GM06990 (cell line): ENCODE measurements at places on chromosomes 7 and 10.

DNA sequence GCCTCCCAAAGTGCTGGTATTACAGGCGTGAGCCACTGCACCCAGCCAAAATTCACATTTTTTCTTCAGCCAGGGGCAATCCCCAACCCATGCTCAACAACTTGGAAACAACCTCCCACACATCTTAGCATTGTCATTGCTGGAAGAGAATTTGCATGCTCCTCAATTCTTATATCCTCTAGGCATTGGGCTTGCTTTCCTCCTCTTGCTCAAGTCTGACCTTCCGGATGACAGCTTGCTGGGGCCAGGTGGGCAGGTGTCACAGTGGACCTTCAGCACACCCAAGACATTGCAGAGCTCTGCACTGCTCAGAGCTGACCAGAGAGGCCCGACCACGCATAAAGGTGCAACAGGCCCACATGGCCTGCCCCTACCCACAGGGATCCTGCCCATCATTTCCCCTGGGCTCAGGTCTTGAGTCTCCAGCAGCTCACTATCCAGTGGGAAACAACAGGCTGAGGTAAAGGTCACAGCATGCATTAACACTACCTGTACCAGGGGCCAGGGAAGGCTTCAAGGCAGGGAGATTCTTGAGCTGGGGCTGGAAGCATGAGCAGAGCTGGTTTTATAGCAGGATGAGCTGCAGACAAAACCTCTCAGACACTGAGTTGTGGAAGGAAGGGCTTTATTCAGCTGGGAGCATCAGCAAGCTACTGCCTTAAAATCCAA is 6.8 kb upstream of the GPR15LG start:
- DNase-seq: peak; percentile 23

DNA sequence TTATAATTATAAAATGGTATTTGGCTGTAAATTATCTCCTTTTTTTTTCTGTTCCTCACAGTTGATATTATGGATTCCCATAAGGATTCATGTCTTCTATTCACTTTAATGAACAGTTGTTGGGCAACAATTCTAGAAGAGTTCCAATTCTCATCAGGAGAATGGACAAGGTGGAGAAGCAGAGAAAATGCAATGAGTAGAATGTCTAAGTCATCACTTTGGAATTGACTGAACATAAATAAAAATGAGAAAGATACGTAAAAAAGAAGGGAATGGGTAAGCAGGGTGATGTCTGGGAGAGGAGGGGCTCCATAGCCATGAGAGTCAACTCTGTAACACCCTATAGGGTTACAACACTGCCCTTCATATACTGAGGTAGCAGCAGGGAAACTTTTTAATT is 1.8 kb upstream of the CAV2 start:
- DNase-seq: no peak

DNA sequence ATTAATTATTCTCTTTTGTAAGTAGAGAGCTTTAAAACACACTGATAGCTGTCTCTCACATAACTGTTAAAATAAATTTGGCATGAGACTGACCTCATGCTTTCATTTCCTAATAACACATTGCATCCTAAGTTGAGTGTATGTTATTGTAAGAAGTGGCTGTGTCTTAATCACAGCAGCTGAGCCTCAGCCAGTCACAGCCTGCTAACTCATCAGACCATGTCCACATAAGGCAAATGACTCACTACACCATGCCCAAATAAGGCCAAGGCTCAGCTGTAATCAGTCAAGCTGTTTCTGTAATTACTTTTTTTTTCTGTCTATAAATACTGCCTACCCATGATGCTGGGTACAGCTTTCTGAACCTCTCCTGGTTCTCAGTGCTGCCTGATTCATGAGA is 860.9 kb downstream of the XPNPEP1 start:
- no peak for DNase-seq

DNA sequence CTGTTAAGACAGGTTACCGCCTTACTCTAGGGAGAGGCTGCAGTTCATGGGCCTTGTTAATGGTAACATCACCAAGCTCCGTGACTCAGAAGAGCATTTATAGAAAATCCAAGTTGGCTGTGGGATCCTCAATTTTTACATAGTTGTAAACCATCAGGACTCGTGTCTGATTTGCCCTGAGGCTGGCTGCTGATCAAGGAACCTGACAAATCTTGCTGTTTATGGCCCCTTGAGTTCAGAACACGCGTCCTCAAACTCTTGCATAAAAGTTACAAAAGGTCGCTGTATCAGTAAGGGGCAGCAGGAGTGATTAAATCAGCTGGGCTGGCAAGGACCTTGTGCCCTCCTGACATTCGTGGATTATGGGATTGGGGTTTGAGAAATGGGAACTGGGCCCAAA is 4.6 kb downstream of the SLC13A4 start:
- no peak for DNase-seq

GRCh38 chr7:28481091-28481926 is 69.0 kb downstream of the CREB5 start:
- peak; percentile 85 for DNase-seq

DNA sequence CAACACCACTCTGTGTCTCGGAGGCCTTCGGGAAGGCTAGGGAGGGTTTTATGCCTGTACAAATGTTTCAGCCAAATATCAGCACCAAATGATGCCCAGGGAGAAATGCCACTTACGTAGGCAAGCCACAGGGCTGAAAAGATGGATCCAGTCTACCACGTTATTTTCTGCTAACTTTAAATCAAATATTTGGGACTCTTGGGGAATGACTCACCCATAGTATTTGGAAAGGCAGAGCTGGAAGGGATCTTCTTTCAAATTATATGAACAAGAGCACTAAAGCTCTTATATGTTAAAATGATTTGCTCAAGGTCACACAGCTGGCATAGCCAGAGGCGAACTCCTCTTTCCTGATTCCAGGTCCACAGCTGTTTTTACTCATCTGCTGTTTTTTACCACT is 591.4 kb downstream of the SORCS1 start:
- no peak for DNase-seq

DNA sequence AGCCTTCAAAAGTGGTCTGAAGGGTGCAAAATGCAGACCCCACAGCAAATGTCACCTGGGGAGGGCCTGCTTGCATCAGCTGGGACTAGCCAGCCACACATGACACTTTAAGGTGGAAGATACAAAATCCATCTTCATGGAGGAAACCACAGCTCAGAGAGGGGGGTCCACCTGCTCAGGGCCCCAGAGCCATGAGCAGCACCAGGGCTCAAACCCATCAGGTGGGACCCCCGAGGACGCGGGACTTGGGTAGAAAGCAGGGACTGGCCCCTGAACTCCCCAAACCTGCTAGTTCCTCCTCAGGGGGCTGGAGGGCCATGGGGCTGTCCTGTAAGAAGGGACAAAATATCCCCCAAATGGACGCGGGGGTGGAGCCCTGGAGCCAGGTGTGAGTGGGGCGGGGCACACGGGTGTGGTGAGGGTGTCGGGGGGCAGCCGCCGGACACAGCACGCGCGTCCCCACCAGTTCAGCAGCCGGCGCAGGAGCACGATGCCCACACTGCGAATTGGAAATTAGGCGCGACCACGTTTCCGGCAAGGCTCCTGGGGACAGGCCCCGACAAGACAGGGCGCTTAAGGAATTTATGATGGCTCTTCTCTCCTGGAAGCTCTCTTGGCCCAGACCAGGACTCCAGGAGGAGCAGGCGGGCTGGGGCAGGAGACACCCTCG is 8.0 kb downstream of the PDGFA start:
- no peak for DNase-seq

DNA sequence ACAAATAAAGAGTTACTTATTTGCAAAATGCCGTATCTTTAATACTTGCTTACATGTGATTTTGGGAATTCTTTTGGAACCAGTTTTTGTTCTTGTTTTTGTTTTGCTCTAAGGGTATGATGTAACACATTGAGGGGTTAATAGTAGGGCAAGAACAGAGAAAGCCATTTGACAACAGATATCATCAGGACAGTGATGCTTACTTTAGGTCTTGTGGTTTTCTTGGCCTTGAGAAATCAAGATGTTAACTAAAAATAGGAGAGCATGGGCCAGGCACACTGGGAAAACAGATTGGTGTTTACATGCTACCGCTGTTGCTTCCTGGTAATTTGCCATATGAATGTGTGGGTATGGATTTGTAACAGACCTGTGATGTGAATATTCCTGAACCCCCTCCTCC is 3.7 kb downstream of the SAMD8 start:
- DNase-seq: no peak

- DNase-seq: no peak
These were observed 137.1 kb downstream of the SH2D4B start for GRCh38 chr10:80674809-80675208.
